ENCODE measurements at places on chromosomes 5 and 9.

GRCh38 chr9:130288393-130288792, 22.8 kb downstream of the HMCN2 start:
- DNase-seq, result no peak

- no peak for DNase-seq
These were observed 14.6 kb upstream of the RNU6ATAC start for GRCh38 chr9:134178768-134179551.

DNA sequence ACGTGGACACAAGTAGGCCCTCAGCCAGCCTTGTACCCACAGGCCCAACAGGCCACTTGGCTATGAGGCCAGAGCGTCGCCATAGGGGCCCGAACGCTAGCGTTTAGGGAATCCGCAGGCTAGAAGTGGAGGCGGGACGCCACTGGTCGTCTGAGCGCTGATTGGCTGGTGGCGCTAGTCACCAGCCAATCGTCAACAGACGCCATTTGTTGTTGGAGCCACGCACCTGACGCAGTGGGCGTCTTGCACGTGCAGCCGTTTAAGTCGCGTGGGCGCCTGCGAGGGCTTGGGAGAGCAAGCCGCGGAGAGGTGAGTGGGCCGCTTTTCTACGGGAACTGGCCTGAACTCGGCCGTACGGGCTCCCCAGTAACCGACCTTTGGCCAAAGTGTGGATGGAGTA, at the start of gene DDX4:
DDX4 (plus strand) TSS at position 269 of the 400 bp plus-strand sequence. CDS start 903 bp downstream, outside the sequence.
- no peak for DNase-seq

DNA sequence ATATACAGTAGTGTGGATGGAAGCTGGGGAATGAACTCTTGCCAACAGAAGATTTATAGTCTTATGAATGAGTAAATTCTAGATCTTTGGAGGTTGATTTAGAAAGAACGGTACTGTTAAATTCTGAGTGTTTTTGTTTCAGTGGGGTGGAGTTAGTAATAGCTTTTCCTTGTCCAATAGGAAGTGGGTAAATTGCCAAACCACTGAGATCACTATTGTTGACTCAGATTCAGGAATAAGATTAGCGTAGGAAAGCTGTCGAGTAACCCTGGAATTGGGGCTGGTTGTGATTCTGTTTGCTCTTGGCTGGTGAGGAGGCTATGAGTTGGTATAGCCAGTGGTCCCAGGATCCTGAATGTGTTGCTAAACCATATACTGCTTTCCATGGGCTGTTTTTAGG, 155.6 kb downstream of the ARHGAP26 start:
- DNase-seq, result no peak

DNA sequence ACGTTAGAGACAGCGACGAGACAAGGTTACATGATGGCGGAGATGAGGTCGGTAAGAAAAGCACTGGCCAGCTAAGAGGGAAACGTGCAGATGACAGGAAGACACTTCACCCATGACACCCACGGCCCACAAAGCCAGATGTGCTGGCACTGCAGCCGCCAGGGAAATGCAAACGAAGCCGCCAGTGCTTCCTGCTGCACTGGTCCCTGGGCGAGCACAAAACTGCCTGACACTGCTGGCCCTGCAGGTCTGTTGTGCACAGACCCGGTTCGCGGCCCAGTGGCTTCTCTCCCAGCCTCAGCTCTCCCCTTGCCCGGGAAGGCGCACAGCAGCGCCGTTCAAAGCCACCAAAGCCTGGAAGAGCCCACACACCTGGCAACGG, 20.3 kb downstream of the QSOX2 start:
- no peak for DNase-seq

- DNase-seq, result no peak
These were observed 35.2 kb downstream of the ZCCHC7 start for GRCh38 chr9:37155601-37156000.

- DNase-seq, result no peak
These were observed 580 bp upstream of the PRRX2 start for GRCh38 chr9:129664746-129665388.

DNA sequence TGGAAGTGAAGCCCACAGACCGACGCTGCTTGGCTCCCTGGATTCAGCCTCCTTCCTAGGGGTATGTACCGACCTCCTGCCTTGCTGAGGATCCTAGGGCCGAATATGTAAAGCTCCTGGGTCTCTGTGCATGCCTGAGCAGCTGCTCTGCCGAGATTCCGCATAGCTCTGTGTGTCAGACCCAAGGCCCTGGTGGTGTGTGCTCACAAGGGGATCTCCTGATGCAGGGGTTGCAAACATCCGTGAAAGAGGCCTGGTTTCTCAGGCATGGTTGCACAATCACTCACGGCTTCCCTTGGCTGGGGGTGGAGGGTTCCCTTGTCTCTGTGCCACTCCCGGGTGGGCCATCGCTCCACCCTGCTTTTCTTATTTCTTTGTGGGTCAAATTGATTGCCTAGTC, 19.9 kb upstream of the SVEP1 start:
- no peak for DNase-seq

- no peak for DNase-seq
These were observed 77.4 kb upstream of the ALDH1B1 start for GRCh38 chr9:38315085-38315595.

DNA sequence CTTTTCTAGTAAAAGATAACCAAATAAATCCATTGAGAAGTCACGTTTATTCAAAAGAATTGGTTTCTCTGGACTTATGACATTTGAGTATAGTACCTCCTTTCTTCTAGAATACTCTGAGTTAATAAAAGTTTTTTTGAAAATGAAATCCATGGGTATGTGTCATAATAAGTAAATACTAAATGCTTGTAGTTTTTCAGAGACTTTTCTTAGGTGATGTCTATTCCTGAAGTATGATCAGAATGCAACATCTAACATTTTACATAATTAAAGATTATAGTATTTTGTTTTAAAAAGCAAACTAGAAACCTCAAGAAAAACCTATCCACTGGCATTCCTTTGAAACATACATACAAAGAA, 63.2 kb downstream of the NFIB start:
- no peak for DNase-seq

DNA sequence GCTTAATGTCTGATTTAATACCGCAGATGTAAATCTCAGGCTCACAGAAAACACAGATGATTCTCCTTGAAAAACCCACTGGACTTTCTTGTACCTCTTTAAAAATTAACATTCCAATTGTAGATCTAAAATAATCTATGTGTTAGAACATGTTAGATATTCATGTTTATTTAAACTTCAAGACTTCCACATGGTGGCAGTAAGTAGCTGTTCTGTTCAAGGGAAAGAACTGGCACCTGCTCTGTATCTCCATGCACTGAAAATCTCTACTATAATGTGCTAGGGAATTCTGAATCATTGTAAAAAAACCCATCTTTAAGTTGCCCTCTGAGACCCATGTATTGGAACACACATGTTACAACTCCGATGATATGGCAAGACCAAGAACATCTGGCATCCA, 366.9 kb downstream of the DMRTA1 start:
- no peak for DNase-seq

GRCh38 chr9:112120439-112120925, 54.6 kb downstream of the SUSD1 start:
- DNase-seq, result no peak

- no peak for DNase-seq
These were observed 133.3 kb downstream of the PCSK5 start for GRCh38 chr9:76023715-76024195.

DNA sequence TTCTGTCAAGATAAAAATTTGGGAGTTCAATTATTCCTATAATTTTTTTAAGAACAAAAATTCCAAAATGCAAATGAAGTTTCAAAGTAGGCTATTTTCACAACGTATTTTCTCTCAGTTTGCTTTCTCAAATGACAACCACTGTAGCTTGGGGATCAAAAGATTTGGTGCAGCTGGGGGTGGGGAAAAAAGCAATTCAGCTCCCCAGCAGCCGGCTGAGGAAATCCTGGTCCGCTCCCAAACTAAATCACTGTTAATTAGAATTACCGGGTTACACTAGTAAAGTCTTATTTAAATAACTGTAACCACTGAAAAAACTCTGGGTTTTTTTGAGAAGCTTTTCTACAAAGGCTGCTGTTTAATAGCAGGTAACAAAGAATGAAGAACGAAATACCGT, 5.7 kb downstream of the NR6A1 start:
- no peak for DNase-seq

DNA sequence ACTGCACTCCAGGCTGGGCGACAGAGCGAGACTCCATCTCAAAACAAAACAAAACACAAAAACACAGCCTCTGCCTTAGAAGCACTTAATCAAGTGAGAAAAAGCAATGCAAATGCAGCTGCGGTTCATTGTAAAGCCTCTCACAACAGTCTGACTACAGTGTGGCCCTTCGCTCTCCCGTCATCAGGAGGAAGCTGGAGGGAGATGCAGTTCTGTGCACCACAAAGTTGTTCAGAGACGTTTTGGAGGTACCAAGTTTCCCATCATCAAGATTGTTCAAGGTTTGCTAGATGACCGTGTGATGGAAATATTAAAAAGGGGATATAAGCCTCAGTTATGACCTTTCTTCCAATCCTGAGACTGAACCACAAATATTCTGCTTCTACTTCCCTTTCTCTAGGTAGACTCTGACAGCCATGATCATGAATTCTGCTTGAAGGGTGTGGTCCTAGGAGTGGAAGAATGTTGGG, 40.9 kb downstream of the SEC61B start:
- no peak for DNase-seq

DNA sequence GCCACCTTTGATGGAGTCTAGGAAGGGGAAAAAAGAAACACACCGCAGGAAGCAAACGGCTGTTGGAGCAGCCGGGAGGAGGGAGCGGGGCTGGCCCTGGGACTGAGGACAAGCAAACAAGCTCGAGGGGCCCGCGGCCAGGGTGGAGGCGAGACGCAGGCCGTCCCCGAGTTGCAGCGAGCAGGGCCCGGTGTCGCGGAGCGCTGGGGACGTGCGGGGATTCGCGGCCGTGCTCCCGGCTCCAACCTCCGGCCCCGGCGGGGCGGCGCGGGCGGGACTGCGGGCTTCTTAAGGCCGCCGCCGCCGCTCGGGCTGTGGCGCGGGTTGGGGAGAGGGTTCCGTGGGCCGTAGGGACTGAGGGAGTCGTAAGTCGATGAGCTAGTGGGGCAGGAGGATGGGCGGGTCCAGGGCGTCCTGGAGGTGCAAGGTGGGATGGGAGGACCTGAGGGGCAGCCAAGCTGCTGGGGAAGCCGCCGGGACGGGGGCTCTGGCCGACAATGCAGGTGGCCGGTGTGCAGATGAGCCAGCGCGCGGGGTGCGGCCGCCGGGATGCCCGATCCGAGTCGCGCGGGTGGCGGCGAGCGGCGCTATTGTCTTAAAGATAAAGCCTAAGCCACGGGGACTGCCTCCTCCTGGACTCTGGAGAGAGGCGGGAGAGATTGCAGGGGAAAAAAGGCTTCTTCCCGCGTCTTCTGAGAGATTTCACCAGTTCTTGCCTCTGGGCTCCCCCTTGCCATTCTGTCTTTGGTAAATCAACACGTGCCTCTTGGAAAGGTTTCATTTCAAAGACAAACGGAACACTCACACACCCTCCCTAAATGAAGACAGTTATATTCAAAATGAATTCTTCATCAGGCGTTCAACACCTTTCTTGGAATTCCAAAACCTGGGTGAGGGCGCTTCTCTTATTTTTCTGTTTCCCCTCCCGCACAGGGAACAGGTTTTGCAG, 1.6 kb upstream of the HAPLN1 start:
- peak; percentile 74 for DNase-seq

DNA sequence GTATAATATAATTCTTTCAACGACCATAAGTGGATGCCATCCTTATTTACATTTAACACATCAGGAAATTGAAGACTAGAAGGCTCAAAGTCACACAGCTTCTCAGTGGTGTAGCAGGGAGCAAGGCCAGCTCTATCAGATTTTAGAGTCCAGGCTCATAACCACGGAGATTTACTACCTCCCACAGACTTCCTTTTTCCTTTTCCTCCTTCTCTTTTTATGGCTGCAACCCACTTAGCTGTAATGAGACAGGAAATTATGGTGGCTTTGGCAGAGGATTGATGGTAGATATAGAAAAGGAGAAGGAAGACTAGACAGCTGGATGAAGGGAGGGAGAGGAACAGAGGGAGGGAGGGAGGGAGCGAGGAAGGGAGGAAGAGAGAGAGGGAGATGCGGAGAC, 47.4 kb downstream of the SPEF2 start:
- no peak for DNase-seq
